ENCODE measurements at places on chromosomes 6 and 20. TPM values are rescaled to one million over a fixed set of nuclear protein-coding genes. Genes with fewer than 3 reads are reported as not detected.

GRCh38 chr6:27867945-27868300, 44.3 kb downstream of the OR2B2 start:
- no peak for DNase-seq

The TMEM14A gene
- 27.3 TPM for polyA plus RNA-seq

GRCh38 chr6:78487401-78487800, 379.9 kb upstream of the IRAK1BP1 start:
- no peak for DNase-seq

- no peak for DNase-seq
Observed at GRCh38 chr20:37408302-37409193, 62.6 kb downstream of the SRC start.

DNA sequence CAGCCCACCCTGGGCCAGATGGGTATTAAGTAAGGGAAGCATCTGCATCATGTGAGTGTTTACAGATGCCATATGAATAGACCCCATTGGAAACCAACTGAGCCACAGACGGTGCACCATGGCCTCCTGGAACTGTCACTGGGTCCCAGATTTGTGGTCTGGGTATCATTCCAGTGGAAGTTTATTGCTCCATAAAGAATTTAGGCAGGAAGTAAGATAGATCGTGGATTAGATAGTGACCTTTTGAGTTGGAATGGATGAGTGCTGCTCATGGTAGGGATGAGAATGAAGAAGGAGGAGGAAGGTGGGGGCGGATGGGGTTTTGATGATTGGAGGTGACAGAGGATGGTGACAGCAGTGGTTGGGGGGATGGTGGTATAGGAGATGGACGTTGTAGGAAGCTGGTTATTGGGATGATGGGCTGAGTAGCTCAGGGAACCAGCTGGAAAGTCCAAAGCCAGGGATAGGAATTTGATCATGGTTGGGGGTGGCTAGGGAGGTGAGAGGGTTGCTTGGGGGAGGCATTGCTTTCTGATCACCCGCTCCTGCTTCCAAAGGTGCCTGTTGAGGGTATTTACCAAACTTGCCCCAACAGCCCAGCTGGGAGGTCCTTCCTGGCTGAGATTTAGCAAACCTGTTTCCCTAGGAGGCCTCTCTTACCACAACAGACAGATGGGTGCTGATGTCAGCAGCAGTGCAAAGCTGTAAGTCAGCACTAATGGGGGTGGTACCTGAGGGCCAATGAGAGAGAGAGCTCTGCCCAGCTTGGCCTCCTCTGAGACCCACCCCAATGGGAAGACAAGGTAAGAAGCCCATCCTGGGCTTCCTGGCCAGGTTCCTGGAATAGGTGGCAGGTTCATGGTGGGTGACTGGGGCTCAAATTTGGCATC, 78.0 kb downstream of the VEGFA start:
- no peak for DNase-seq

The SLC35D3 gene
- not detected for polyA plus RNA-seq

GRCh38 chr6:72328775-72329174, 293.1 kb upstream of the KCNQ5 start:
- no peak for DNase-seq

The CTNNBL1 gene
- 97.8 TPM for polyA plus RNA-seq

GRCh38 chr6:37812841-37813240, 6.7 kb upstream of the ZFAND3 start:
- DNase-seq, result no peak

GRCh38 chr6:3052481-3053230, 15.6 kb upstream of the RIPK1 start:
- no peak for DNase-seq

DNA sequence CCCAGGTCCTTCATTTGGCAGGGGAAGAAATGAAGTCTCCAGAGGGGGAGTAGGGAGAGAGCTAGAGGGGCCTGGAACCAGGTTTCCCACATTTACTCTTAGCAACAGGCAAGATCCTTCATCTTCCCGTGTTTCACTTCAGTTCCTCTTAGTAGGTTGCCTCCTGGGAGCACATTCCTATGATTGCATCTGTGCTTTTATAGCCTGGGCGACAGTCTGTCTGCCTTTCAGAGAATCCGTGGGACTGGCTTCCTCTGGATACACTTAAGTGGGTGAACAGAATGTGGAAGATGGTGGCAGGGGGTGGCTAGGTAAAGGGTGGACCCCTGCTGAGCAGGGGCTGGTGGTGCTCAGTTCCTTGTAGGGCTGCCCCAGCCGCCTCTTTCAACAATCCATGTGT, 33.4 kb downstream of the STK35 start:
- DNase-seq, result no peak

The HINT3 gene
- 10.4 TPM for polyA plus RNA-seq

The MAN1A1 gene
- 23.8 TPM for polyA plus RNA-seq

DNA sequence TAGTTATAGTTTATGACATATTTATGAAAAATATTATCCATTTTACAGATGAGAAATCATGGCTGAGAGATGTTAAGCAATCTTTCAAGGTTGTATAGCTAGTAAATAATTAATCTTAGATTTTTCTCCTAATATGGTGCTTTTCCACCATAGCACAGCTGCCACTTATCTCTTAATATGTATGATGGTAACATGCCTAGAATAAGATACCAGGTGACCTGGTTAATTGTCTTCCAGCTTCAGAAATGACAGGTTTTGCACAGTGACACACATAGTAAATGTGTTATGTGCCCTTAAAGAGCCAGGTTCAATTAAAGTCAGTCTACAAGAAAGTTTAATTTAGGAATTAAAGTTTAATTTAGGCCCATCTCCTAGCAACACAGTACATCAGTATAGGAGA, 14.8 kb downstream of the TUBB2A start:
- no peak for DNase-seq

- DNase-seq, result no peak
Observed at GRCh38 chr6:24985323-24985722, 49.6 kb upstream of the RIPOR2 start.

The GPR6 gene
- not detected for polyA plus RNA-seq

The SLC17A3 gene
- not detected for polyA plus RNA-seq

The HLA-B gene
- polyA plus RNA-seq, result 8,337 TPM

DNA sequence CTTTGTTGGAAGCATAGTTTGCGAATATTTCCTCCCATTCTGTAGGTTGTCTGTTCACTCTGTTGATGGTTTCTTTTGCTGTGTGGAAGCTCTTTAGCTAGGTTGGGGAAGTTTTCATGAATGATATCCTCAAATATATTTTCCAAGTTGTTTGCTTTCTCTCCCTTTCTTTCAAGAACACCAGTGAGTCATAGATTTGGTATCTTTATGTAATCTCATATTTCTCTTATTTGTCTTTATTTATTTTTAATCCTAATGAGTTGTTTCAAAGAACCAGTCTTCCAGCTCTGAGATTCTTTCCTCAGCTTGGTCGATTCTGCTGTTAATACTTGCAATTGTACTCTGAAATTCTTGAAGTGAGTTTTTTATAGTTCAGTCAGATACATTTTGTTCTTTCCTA, 628.0 kb upstream of the ID4 start:
- no peak for DNase-seq

- no peak for DNase-seq
Observed at GRCh38 chr6:36643977-36644376, 34.5 kb upstream of the CDKN1A start.

The RAB44 gene
- polyA plus RNA-seq, result not detected

- DNase-seq, result no peak
Observed at GRCh38 chr6:165835410-165835851, 172.4 kb upstream of the PDE10A start.

- DNase-seq, result peak; percentile 23
Observed at GRCh38 chr6:15023448-15023847, 222.4 kb upstream of the JARID2 start.

The OXT gene
- polyA plus RNA-seq, result 1.4 TPM

DNA sequence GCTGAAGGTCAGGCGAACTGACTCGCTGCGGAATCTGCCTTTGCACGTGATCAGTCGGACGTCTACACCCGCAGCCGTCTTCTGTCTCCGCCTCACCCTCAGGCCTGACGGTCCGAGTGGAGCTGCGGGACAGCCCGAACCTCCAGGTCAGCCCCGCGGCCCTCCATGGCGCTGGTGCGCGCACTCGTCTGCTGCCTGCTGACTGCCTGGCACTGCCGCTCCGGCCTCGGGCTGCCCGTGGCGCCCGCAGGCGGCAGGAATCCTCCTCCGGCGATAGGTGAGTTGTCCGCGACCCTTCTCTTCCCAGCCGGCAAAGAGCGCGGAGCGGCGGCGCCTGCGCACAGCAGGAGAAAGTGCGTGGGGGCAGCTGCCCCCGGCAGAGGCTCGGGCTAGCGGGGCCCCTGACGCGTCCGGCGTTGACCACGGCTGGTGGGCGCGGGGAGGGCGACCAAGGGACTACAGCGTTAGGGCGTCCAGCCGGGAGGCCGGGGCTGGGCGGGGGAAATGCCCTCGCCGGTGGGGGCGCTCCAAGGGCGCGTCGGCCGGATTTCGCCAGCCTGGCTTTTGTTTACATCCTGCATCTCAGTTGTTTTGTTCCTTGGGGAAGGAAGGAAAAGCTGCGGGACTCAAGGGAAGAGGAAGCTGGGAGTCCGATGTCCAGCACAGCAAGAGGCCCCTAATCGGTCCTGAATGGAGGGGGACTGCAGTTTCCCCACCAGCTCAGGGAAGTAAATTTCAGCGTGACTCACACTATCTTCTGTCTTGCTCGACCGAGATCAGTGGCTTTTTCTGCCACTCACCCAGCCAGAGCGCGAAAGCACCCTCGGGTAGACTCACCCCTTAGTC, at the start of gene SMPDL3A:
Gene SMPDL3A, plus strand, starts transcription at position 77 of the 846 bp plus-strand sequence. Its CDS starts 89 bp downstream, at position 166.
- no peak for DNase-seq

DNA sequence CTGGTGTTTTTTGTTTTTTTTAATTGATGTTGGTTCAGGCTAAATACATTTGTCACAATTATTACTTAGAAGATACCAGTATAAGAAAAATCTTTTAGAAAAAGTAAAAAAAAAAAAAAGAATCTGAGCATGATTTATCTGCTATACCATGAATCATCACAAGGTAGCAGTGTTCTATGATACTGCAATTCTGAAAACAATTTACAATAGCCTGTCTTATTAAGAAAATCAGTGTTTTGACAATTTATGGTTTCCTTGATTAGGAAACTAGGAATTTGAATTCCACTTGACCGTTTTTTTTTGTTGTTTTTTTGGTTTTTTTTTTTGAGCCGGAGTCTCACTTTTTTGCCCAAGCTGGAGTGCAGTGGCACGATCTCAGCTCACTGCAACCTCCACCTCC, 9.3 kb upstream of the MAK start:
- DNase-seq, result no peak

The FABP7 gene
- not detected for polyA plus RNA-seq

GRCh38 chr6:15285682-15286294, 39.9 kb downstream of the JARID2 start:
- DNase-seq, result no peak

The OR2H1 gene
- not detected for polyA plus RNA-seq

The LGSN gene
- 0.12 TPM for polyA plus RNA-seq

DNA sequence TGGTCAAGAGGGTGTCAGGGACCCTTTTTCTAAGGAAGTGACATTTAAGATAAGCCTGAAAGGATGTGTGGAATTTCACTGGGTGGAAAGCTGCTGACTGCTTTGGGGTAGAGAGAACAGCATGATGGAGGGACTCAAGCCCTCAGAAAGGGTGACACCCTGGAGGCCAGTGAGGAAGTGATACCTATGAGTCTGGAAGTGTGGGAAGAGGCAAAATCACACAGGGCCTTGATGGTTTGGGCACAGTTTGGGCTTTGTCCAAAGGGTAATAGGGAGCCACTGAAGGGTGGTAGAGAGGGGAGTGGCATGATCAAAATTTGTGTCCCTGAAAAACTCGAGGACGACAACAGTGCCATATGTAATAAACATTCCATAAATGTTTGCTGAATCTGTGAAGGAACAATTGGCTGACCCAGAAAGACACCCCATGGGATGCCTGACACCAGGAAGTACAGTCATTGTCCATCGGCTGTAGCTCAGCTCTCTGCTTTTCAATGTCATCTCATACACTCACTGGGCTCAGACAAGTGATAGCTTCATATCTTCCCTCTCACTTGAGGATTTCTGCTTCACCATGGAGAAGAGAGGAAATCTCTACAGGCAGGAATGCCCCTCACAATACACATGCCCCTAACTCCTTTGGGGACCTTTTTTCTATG, 21.3 kb downstream of the CASS4 start:
- DNase-seq, result no peak

The IRF4 gene
- 3.4 TPM for polyA plus RNA-seq

The IL20RA gene
- not detected for polyA plus RNA-seq

The GGTLC1 gene
- not detected for polyA plus RNA-seq

The MYLK4 gene
- polyA plus RNA-seq, result 0.24 TPM

DNA sequence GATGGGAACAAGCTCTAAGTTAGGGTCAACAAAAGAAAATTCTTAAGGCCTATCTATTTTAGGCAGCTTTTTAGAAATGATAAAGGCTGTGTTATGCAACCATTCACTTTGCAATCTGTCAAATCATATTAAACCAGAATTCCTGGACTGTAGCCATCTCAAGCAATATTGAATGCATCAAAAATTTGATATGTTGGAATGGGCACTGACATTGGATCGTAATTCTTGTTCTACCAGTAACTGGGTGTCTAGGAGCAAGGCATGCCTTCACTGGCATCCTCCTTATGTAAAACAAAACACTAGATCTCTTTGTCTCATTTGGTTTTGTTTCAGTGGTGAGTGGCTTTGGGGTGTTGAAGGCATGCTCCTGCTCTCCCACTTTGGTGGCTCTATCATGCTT, 145.6 kb downstream of the JARID2 start:
- DNase-seq, result no peak

DNA sequence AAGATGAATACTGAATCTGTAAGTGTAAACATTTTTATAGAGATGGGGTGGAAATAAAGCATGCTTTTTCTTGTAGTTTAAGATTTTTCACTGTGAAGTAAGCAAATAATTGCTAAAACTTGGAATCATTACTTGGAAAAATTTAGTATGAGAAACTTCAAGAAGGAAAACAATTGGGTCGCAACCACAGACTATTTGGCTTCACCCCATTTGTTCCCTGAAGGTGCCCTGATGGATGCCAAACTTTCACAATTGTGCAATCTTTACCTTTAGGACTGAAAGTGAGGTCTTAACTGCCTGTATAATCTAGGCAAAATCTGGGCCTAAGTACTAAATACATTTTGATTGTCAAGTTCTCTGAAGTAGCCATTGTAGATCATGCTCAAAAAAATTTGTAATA, 330.1 kb downstream of the HDGFL1 start:
- DNase-seq, result no peak

- no peak for DNase-seq
Observed at GRCh38 chr6:136989571-136990241, 55.1 kb downstream of the IL20RA start.

The ZNF311 gene
- not detected for polyA plus RNA-seq

GRCh38 chr20:55140631-55141030, 665.2 kb downstream of the DOK5 start:
- no peak for DNase-seq

- no peak for DNase-seq
Observed at GRCh38 chr6:158324136-158324535, 11.9 kb downstream of the TULP4 start.

DNA sequence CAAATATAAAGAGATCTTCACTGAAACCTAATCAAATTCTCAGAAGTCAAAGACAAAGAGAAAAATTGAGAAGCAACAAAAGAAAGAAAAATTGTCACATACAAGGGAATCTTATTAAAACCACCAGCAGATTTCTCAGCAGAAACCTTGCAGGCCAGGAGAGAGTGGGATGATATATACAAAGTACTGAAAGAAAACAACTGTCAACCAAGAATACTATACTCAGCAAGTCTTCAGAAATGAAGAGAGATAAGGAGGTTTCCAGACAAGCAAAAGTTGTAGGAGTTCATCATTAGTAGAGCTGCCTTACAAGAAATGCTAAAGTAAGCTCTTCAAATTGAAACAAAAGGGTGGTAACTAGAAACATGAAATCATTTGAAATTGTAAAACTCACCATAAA, 345.6 kb downstream of the MAFB start:
- DNase-seq, result no peak

GRCh38 chr6:159068904-159069578, 24.2 kb upstream of the TAGAP start:
- DNase-seq, result no peak

GRCh38 chr20:51298141-51298749, 244.3 kb downstream of the NFATC2 start:
- no peak for DNase-seq
